ENCODE measurements at places on chromosomes 16 and 17. TPM values are rescaled to one million over a fixed set of nuclear protein-coding genes. Genes with fewer than 3 reads are reported as not detected.

CSH1 gene
- polyA plus RNA-seq, result not detected

ACSM2A gene
- not detected for polyA plus RNA-seq

TUBB3 gene
- 1,475 TPM for polyA plus RNA-seq

SHMT1 gene
- 39.2 TPM for polyA plus RNA-seq

GJC1 gene
- polyA plus RNA-seq, result 6.8 TPM

HNF1B gene
- 0.61 TPM for polyA plus RNA-seq

LDHD gene
- 9.0 TPM for polyA plus RNA-seq

KRTAP4-4 gene
- polyA plus RNA-seq, result not detected

TCAP gene
- 2.1 TPM for polyA plus RNA-seq

CTRB1 gene
- polyA plus RNA-seq, result not detected

ZCCHC14 gene
- 22.2 TPM for polyA plus RNA-seq

PMFBP1 gene
- 0.41 TPM for polyA plus RNA-seq
